HT-29 (cell line): ENCODE measurements at places on chromosomes 16 and 17. TPM values are rescaled to one million over a fixed set of nuclear protein-coding genes. Genes with fewer than 3 reads are reported as not detected.

The ITGAD gene
- not detected in 2 replicates for total RNA-seq

The FOXJ1 gene
- 2.0 and 3.4 TPM in 2 replicates for total RNA-seq

The CTRL gene
- 2.2 and 3.5 TPM in 2 replicates for total RNA-seq

DNA sequence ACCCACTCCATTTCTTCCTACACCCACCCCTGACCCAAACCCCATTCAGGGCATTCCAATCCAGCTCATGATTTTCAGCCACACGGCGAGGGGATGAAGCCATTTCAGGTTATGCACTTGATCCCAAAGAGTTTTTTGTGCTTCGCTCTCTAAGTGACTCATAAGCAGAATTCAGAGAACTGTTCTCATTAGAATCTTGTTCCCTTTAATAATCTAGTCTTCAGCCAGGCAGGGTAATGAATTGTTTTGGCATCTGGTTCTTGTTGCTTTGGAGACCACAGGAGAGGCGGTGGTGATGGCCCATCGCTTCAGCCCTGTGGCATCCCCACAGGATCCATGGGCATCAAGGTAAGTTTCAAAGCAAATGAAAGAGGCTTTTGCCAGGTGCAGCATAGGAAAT is 4.8 kb upstream of the KRT31 start:
- no peak for DNase-seq

GRCh38 chr16:63447121-63447520 is 1410.9 kb upstream of the CDH8 start:
- DNase-seq = no peak
